Activated naive CD8-positive, alpha-beta T cell treated with anti-CD3 and anti-CD28 coated beads, Interleukin-2, amount 10 ng/mL, durations not matched to agents 7 days and 5 days (primary cell): ENCODE measurements at places on chromosomes 6 and 20.

- no peak overlapping the region for H3K27ac ChIP-seq
- no peaks in the 10 kb centered on the region for H3K36me3 ChIP-seq
- DNase-seq: no peak
- H3K4me3 ChIP-seq: no peak overlapping the region
Measured at GRCh38 chr6:71672876-71673275, 213.5 kb upstream of the RIMS1 start.

DNA sequence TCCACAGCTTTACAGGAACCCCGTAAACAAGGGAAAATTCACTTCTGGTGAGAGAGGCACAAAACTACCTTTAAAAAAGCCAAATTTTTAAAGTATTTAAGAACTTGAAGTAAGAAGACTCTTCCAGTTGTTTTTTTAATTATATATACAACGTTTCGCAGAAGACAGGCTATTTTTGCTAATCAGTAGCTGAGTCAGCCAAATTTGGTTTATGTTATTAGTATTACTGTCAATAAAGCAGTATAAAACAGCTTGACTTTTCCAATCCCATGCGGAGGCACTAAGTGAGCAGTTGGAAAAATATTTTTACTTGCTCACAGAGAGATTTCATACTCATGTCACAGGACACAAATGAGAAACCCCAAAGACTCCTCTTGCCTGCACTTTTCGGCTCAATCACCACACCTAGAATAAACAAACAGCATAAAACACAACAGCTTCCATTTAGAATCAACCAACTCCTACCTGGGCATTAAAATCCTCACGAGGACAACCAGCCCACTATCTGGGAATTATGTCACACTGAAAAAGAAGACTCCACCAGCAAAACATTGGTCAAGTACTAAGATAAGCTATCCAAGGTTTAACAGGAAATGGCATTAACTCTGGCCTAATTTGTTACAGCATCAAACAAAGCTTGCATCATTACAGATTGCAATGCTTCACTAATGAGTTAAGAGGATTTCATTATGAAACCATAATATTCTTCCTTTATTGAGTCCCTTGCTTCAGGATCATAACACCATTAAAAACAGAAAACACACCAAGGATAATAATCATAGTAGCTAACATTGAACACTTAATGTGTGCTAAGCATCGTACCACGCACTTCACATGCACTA lies 26.3 kb downstream of the ELOVL5 start:
- no peaks in the 10 kb centered on the region for H3K27me3 ChIP-seq
- H3K4me3 ChIP-seq: no peak overlapping the region
- DNase-seq: no peak
- peaks cover 29% of the 10 kb centered on the region for H3K4me1 ChIP-seq

DNA sequence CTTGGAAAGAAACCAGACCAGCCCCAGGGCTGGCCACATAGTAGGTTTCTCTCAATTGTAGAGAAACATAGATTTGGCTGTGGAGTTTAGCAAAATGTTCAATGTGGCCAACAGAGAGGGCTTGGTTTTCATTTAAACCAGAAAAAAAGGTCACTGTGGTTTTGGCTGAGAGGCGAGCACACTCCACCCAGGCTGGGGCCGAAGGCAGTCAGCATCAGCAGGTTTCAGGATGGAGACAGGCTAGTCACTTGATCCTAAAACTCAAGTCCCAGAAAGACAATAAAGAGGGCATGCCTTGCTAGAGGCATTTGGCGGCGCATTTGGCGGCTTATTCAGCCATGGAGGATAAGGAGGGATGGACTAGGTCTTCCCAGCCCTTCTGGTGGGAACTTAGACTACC lies 73.1 kb downstream of the PRND start:
- peak overlapping the region; percentile 20 for H3K4me3 ChIP-seq
- H3K27me3 ChIP-seq: no peaks in the 10 kb centered on the region
- no peak for DNase-seq
- H3K36me3 ChIP-seq: peaks cover 67% of the 10 kb centered on the region
- peak overlapping the region; percentile 62 for H3K27ac ChIP-seq
- peaks cover 23% of the 10 kb centered on the region for H3K4me1 ChIP-seq

GRCh38 chr6:6420107-6420506 lies 99.6 kb upstream of the F13A1 start:
- no peak overlapping the region for H3K27ac ChIP-seq
- H3K4me3 ChIP-seq: no peak overlapping the region
- H3K27me3 ChIP-seq: peaks cover 5% of the 10 kb centered on the region
- H3K4me1 ChIP-seq: no peaks in the 10 kb centered on the region

DNA sequence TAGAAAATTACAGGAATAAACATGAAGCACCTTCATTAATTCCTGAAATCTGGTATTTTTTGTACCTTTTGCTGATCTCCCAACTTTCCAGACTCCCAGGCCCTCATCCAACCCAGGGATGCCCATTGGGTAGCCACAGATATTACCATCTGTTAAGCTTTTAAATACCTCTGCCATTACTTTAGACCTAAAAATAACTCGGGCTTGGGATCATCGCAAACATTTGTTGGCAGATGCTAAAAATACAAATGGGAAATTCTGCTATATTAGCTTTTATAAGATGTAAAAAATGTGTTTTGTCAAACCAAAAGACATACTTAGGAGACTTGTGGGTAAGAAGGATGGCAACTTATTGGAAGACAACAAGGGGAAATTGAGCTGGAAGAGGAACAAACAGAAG lies 376.1 kb downstream of the CENPW start:
- no peaks in the 10 kb centered on the region for H3K36me3 ChIP-seq
- no peaks in the 10 kb centered on the region for H3K4me1 ChIP-seq
- H3K27me3 ChIP-seq: no peaks in the 10 kb centered on the region
- DNase-seq: no peak
- no peak overlapping the region for H3K4me3 ChIP-seq
- H3K27ac ChIP-seq: no peak overlapping the region

DNA sequence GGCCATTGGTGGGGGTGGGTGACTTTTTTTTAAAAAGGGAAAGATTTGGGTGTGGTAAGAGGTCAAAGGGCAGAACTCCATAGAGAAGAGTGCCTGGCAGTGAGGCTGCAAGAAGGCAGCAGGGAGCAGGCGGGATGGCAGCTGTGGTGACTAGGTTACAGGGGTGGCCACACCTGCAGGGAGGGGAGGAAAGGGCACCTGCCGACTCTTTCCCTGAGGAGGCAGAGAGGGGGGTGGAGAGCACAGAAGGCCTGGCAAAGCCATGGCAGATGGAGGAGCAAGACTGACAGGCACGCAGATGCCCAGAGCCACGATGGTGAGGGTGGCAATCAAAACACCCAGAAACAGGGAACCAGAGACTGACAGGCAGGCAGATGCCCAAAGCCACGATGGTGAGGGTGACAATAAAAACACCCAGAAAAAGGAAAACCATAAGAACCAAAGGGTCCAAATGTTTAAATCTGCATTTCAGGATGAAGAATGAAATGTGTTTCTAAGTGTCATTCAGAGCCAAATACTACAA lies 19.3 kb downstream of the CST7 start:
- no peak for DNase-seq
- H3K27ac ChIP-seq: peak overlapping the region; percentile 66
- no peaks in the 10 kb centered on the region for H3K4me1 ChIP-seq
- no peaks in the 10 kb centered on the region for H3K27me3 ChIP-seq

DNA sequence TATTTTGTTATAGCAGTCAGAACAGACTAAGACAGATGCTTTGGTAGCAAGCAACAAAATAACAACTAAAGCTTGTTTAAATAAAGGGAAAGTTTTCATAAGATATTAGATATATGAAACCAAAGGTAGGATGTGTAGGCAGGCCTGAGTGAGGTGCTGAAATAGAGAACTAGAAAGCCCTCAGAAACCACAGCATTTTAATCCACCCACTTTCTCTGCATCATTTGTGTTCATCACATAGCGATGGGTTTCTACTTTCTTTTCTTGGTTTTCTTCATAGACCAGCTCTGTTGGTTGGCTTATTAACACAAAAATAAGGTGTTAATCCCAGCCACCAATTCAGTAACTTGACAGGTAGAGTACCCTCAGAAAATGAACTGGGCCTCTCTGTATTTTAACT lies 58.6 kb downstream of the RPS12 start:
- no peaks in the 10 kb centered on the region for H3K4me1 ChIP-seq
- no peaks in the 10 kb centered on the region for H3K36me3 ChIP-seq
- H3K27ac ChIP-seq: no peak overlapping the region
- H3K27me3 ChIP-seq: no peaks in the 10 kb centered on the region
- no peak for DNase-seq

- DNase-seq: no peak
- H3K27ac ChIP-seq: peak overlapping the region; percentile 99
- no peaks in the 10 kb centered on the region for H3K27me3 ChIP-seq
- peak overlapping the region; percentile 91 for H3K4me3 ChIP-seq
- H3K4me1 ChIP-seq: peaks cover 45% of the 10 kb centered on the region
Measured at GRCh38 chr6:42781546-42781795, 381 bp upstream of the BICRAL start.

GRCh38 chr6:120871416-120872261 lies 462.6 kb downstream of the TBC1D32 start:
- no peak for DNase-seq
- no peak overlapping the region for H3K4me3 ChIP-seq
- H3K27me3 ChIP-seq: no peaks in the 10 kb centered on the region
- H3K36me3 ChIP-seq: no peaks in the 10 kb centered on the region
- H3K27ac ChIP-seq: no peak overlapping the region
- H3K4me1 ChIP-seq: no peaks in the 10 kb centered on the region

GRCh38 chr20:63128367-63128766 lies 87.6 kb downstream of the YTHDF1 start:
- H3K27ac ChIP-seq: no peak overlapping the region
- H3K36me3 ChIP-seq: no peaks in the 10 kb centered on the region
- DNase-seq: peak; percentile 9
- no peak overlapping the region for H3K4me3 ChIP-seq
- no peaks in the 10 kb centered on the region for H3K4me1 ChIP-seq
